ENCODE measurements at places on chromosomes 6 and 20.

- no peak for DNase-seq
Measured at GRCh38 chr20:3156811-3157619, 2.6 kb downstream of the FASTKD5 start.

GRCh38 chr20:51154708-51155690 is 132.1 kb upstream of the KCNG1 start:
- no peak for DNase-seq

GRCh38 chr6:157440171-157440570 is 59.2 kb downstream of the ZDHHC14 start:
- no peak for DNase-seq

GRCh38 chr6:143513410-143513809 is 1.9 kb upstream of the FUCA2 start:
- no peak for DNase-seq

DNA sequence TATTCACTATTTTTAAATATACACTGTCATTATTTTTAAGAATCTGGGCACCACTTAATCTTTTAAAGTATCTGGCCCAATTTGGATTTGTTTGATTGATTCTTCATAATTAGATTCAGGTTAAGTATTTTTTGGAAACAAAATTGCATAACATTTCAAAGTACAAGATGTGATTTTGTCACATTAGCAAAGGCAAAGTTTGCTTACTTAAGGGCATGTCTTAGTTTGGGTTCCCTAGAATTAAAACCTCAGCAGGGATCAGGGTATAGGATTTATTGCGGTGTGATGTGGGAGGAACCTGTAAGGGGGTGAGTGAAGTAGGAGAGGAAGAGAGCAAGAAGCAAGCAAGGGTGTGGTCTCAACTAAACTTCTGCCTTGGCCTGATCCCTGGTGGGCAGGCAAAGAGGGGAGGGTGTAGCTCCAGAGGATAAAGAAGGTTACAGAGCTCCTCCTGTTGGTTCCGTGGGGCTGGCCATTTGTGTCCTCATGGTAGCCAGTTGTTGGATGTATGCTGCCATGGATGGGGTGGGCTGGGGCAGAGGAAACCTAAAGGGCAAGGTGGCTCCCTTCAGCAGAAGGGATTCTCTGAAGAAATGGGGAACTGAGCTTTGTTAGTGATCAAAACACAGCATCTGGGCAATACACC is 668.7 kb upstream of the SLC35B3 start:
- no peak for DNase-seq

- DNase-seq = no peak
Measured at GRCh38 chr20:35436177-35436573, 1.9 kb downstream of the GDF5 start.

DNA sequence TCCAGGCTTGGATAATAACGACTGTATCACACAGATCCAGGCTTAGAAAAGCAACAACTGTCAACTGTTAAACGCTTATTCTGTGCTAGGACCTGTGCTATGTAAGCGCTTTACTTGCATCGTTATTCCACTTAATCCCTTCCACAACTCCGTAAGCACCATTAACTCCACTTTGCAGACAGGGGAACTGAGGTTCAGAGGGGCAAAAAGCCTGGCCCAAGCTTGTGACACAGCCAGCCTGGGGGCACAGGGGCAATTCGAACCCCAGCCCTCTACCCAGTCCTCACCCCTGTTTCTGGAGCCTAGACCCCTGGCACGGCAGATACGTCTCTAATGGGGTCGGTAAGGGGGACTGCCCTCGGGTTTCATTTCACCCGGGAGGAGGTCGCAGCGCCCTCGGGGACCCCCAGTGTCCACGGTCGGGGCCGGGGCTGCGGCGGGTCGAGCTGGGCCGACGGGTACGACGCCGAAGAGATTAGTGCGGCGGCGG is 411 bp downstream of the DSN1 start:
- no peak for DNase-seq

DNA sequence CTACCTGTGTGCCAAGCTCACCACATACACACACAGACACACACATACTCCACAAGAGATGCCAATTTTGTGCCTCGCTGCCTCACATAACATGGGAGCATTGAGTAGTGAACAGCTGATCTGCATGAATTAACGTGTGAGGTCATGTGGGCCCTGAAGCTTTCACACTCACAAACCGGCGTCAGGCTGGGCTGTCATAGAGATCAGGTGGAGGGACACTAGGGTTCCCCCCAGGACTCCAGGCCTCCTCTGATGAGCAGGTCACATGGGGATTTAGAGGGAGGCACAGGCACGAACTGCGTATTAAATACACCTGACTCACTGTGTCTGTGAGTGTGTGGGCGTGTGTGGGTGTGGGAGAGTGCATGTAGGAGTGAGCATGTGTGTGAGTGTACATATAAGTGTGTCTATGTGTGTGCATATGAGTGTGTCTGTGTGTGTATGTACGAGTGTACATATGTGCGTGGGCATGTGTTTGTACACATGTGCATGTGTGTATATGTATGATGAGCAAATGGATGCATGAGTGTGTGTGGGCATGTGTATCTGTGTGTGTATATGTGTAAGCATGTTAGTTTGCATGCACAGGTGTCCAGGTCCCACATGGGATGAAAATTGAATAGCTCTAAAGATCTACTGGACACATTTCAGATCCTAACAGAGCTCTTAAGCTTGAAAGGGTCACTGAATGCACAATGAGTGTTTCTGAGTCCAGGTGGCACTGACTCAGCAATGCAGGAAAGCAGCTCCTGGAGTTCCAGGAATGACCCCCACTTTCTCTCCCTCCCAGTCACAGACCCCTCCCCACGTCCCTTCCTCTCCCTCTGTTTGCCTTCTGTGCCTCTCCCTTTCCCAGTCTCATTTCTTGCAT is 336.6 kb downstream of the PREX1 start:
- no peak for DNase-seq

- DNase-seq = no peak
Measured at GRCh38 chr6:128065072-128065471, 164.2 kb upstream of the THEMIS start.

GRCh38 chr6:89360415-89360999 is 8.0 kb upstream of the UBE2J1 start:
- DNase-seq = no peak

GRCh38 chr6:3762359-3762758 is 10.8 kb upstream of the PXDC1 start:
- no peak for DNase-seq

DNA sequence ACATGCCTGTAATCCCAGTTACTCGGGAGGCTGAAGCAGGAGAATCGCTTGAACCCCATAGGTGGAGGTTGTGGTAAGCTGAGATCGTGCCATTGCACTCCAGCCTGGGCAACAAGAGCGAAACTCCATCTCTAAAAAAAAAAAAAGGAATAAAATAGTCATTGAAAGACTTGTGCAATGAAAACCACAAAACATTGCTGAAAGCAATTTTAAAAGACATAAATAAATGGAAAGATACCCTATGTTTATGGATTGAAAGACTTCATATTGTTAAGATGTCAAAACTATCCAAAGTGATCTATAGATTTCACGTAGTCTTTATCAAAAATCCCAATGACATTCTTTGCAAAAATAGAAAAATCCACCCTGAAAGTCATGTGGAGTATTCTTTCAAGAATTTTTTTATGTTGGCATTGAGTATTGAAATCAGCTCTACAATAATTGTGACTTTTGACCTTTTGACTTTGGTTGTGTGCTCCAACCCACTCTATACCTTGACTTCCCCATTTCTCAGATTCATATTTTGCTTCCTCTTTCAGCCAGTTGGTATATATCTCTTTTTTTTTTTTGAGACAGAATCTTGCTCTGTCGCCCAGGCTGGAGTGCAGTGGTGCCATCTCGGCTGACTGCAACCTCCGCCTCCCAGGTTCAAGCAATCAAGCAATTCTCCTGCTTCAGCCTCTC is 45.5 kb upstream of the SLC23A2 start:
- no peak for DNase-seq

DNA sequence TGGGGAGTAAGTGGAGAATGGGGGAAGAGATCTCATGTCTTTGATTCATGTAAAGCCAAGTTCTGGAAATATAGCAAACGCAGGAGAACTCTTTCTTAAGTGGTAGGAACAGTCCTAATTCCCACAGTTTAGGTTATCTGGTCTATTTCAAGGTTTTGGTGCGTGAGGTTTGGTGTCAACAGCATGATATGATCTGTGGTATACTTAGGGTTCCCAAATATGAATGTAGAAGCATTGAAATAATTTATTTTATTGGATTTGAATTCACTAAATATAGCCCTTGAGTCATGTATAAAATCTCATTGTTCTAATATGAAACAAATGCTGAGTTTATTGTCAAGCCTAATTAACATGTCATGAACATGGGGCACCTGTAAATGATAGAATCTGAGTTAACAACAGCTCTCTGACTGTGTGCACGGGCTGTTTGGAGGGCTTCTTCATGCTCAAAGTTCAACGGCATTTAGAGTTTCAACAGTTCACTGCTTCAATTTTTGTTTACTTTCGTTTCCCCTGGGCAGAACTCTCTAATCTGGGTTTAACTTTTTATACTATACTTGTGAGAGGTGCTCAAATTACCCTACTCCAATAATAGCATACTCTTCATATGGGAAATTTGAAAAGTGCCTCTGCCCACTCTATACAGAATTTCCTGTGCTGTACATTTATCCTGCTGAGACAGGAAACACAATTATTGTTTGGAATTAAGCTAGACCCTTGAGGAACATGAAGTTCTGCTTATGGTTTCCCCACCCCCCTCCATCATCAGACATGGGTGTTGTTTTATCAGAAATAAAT is 236.3 kb upstream of the ZNF217 start:
- DNase-seq = no peak

DNA sequence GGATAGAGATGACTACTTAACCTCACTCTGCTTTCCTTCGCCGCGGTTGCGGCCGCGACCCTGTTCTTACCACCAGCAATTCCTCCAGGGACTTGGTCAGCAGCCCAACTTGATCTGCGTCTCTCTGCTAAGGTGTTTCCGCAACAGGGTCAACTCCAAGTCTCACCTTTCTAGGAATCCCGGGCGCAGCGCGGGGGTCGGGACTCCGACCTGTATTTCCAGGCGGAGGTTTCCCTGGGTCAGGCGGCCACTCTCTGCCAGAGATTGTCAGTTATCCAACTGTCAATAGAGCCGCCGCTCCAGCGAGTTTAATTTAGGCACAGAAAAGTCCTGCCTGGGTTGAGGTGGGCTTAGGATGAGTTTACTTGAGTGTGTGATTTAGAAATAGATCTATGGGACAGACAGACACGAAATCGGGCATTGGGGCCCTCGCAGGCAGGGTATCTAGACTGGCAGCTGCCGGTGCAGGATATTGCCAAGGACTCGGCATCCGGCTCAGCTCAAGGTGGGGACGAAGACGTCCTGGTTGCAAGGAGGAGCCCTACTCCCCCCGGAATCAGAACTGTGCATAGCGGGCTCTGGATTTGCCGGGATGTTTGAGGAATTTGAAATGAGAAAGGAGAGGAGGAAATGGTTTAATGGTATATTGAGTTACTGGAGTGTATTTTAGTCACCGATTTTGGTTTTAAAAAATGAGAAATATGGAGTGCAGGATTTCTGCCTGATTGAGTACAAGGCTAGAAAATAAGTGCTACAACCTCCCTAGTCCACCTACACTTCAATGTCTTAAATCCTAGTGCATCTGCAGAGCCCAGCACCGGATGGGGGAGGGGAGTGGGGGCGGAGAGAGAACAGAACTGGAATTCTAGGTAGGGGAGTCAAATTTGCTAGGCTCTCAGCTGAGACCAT is 23.7 kb downstream of the POM121L2 start:
- DNase-seq = no peak

DNA sequence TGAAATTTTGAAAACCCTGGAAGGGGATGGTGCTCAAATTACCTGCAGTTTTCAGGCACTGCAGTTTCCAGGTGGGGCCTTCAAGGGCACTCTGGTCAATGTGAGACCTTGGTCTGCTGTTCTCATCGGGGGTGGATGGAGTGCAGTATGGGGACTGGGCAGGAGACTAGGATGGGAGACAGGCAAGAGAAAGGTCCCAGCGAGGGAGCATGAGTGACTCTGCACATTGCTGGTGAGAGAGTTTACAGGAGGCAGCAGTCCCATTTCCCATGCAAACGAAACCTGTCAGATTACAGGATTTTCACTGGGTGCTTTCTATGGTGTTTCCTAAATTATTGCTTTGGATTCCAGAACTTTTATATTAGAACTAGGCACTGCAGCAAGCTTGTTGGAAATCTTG is 73.5 kb upstream of the DTNBP1 start:
- no peak for DNase-seq

DNA sequence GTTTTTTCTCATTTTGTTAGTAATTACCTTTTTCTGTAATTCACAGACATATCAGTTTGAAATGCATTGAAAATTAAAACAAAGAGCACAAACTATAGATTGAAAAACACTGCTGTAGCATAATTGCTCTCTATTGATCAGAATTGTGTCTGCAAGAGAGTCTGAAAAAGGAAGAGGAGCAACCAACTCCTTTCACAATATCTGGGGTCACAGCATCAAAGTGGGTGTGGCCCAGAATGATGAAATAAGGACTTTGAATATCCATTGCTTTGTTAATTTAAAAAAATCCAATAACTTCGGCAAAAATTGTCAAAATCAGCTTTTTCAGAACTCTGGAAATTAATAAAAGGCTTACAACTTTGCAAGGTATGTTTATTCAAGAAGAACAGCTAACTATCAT is 99.2 kb downstream of the MYLK4 start:
- no peak for DNase-seq

DNA sequence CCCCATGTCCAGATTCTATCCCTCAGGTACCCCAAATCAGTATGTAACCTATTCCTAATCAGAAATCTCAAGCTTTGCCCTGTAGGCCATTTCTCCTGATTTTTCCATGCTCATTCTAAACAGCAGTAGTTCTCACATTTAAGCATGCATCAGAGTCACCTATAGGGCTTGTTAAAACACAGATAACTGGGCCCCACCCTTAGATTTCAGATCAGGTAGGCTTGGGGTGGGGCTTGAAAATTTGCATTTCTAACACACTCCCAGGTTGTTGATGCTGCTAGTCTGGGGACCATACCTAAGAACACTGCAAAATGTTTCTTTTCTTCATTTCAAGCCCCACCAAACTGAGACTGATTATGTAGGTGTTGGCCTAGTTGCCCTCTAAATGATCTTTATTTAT is 621.2 kb upstream of the FLRT3 start:
- no peak for DNase-seq

All from NCI-H1417 treated with DMSO at 0.1 percent for 48 hours (cell line).